ENCODE measurements at places on chromosomes 7 and 10.
A peak's percentile ranks its signal among the peaks of the same experiment; 100 is the strongest.

DNA sequence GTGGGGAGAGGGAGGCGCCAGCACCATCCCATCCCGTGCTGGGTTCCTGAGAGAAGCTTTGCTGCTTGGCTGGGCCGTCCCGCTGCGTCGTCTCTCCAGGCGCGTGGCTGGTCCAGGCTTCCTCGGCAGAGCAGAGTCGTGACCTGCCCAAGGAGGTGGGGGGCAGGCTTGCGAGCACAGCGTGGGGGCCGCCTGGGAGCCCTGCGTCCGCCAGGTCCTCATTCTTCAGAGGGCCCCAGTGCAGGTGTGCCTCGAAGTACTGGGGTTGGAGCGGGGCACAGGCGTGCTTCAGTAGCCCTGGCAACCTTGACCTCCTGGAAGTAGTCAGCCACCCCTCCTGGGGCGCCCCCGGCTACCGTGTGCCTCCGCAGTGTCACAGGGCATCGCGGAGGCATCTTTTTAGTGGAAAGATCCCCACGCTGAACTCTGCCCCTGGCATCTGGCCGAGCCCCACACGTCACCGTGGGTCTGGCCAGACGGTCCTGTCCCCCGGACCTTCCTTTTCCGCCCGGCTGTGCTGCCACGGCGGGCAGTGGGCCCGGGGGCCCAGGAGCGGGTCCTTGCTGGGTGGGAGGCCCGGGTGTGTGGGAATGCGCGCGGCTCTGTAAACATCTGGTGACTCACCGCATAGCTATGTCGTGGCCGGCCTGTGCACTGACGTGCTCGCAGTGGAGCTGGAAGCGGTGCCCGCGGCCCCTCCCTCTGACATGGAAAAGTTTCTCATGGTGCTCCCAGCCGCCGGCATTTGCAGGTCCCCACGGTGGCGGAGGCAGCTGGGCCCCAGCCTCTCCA lies 6.4 kb downstream of the MAFK start:
- no peak for DNase-seq

DNA sequence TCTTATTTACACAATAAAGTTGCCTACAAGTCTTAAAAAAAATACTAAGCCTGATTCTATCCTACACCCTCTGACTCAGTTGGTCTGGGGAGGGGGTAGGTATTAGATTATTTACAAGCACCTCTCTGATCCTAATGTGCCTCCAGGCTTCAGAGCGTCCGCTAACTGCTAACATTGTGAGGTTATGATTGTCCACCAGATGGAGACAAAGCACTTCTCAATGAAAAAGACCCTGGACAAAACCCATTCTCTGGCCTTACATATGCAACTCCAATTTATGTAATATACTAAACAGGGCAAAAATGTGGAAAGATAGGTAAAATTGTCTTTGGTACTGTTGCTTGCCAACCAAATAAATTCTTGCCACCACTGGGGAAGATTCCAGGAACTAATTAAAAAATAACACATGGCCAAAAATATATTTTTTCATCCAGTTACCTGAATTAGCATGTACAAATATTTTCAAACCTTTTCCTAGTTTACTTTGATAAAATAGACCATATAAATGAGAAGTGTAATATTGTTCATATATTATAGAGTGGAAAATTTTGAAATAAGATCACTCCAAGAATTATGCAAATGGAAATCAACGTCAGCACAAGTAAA lies 92.4 kb downstream of the KIF20B start:
- DNase-seq, result peak; percentile 40

GRCh38 chr7:141652691-141653090 lies 49.3 kb downstream of the DENND11 start:
- no peak for DNase-seq

GRCh38 chr10:48506147-48506917 lies 98.5 kb downstream of the ARHGAP22 start:
- no peak for DNase-seq

DNA sequence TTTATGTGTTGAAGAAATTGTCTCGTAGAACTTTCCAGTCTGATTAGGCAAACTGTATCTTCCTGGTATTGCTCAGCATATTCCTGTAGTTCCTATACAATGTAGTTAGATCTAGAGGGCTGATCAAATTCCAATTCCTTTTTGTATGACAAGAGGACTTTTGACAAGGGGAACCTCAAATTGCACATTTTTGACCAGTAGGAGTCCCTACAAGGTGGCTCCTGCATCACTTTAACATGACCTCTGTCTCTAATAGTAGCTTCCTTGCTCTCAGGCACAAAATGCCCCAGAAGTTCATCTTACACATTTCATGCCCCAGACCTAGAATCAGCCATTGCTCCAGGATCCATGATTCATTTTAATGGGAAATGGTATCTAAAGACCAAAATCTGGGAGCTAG lies 18.7 kb downstream of the HERPUD2 start:
- no peak for DNase-seq

GRCh38 chr7:67625257-67625737 lies 628.7 kb downstream of the TYW1 start:
- DNase-seq, result peak; percentile 3

- DNase-seq, result no peak
These were observed 55.5 kb upstream of the LHFPL3 start for GRCh38 chr7:104272767-104273384.

DNA sequence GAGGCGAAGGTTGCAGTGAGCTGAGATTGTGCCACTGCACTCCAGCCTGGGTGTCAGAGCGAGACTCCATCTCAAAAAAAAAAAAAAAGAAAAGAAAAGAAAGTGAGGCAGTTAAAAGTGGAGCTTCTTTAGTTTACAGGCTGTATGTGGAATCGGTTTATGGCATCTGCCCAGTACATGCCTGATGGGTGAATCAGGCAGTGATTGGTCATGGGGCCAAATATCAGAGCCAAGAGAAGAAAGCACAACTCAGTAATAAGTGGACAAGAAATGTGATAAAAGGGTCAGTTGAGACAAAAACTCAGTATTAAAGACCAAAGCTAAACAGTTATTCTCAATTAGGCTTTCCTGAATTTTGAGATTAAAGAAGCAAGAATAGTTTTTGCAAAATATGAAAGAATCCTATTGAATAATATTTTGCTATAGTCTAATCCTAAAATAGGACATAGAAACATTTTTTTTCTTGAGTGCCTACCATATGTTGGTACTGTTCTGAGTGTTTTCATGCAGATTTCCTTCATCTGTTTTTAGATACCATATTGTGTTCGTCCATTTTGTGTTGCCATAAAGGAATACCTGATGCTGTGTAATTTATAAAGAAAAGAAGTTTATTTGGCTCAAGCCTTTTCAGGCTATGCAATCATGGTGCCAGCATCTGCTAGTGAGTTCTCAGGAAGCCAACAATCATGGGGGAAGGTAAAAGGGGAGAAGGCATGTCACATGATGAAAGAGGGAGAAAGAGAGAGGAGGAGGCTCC lies 14.4 kb downstream of the CDC14C start:
- no peak for DNase-seq

DNA sequence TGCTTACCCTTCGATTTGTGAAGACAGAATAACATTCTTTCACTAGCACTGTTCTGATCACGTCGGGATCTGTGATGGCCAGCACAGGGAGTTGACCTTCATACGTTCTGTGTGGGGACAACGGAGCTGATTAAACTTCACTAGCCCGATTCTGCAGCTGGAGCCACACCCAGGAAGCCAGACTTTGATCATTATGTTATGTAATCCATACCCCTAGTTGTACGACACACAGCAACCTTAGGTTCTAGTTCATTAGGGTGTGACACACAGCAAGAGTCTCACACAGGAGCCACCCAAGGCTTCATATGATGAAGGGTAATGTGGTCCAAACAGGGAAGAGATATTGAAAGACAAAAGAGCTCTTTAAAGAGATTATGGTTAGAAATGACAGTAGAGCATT lies 7.2 kb downstream of the CYP3A5 start:
- DNase-seq, result no peak

GRCh38 chr10:113965077-113965476 lies 78.6 kb upstream of the ADRB1 start:
- no peak for DNase-seq

GRCh38 chr7:15600298-15600697 lies 38.5 kb upstream of the AGMO start:
- no peak for DNase-seq

GRCh38 chr10:80739963-80740715 lies 202.4 kb downstream of the SH2D4B start:
- no peak for DNase-seq

DNA sequence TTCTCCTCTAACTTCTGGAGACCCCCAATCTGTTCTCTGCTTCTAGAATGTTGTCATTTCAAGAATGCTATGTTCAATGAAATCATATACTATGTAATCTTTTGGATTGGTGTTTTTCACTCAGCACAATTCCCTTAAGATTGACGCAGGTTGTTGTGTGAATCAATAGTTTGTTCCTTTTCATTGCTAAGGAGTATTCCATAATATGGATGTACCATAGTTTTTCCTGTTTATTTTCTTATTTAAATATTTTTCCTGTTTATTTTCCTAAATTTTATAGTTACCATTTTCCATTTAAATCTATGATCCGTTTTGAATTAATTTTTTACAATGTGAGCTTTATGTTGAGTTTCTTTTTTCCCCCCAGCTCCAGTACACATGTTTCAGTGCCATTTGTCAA lies 604.5 kb downstream of the SUGCT start:
- no peak for DNase-seq

- DNase-seq, result no peak
These were observed 60.9 kb downstream of the ST7 start for GRCh38 chr7:117014099-117014656.

DNA sequence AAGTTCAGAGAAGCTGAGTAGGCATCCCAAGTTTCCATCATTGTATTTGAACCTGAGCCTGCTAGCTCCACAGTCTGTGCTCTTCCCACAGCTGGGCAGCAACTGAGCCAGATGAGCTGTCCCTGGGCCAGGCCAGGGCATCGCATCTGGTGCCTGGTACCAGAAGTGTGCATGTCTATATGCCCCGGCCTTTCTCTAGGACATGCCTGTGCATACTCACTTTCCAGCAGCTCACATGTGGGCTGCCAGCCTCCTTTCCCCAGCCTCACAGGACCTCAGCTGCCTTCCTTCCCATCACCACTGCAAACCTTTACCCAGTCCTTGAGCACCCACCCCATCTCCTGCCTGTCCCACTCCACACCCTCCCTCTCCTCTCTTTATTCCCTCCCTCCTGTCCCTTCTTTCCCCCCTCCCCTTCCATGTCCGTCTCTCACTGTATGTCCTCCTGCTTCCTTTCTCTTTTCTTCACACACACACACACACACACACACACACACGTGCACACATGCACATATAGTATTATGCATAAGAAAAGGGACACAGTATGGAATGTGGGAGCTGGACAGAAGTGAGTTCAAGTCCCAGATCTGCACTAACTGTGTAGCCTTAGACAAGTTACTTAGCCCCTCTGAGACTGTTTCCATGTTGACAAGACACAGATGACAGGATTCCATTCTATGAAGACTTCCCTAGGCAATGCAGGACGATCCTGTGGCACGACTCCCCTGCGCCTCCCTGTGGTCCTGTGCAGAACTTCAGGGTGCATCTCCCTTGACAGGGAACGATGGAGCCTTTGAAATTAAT lies 10.9 kb downstream of the CDHR1 start:
- peak; percentile 63 for DNase-seq

DNA sequence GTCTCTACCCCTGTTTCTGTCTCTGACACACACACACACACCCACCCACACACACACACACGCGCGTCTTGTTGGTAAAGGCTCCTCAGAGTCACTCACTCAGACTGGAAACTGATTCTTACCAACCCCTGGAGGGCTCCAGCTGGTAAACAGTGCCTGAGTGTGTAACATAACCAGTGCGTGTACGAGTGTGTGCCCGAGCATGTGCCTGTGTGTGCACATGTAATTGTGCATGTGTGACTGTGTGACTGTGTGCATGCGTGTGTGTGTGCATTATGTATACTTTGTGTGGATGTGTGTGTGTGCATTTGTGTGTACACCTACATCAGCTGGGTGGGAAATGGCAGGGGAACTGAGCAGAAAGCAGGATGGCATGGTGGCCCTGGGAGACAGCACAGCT lies 317.1 kb downstream of the WDR37 start:
- DNase-seq, result no peak

DNA sequence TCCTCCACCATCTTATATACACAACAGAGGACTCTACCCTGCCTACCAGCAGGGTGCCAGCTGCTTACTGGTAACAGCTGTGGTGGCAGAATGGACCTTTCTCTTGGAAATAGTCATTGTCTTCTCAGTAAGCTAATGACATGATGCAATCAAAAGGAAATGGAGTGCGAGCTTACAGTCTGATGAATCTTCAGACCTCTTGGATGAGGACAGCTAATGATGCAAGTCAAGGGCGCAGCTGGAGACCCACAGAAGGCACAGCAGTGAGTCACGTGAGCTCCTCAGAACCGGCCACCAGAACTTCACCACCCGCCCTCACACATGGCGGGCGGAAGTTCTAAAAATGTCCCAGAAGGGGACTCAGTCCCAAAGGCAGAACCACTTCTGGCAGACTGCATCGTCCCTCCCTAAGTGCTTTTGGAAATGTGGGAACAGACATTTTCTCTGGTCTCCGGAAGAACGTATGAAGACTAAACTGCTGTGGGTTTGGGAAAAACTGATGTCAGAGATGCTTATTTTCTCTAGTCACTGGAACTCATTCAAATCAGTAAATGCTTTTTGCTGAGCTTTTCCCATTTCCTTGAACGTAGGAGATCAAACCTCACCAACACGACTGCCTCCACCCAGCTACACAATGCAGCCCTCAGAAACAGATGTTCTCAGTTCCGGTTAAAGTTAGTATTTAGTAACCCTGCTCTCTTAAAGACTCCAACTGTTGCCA lies 96.4 kb downstream of the FAS start:
- DNase-seq, result peak; percentile 18

- no peak for DNase-seq
These were observed 72.2 kb downstream of the MAPK8 start for GRCh38 chr10:48378675-48379074.

All from stimulated activated CD4-positive, alpha-beta T cell treated with anti-CD3 and anti-CD28 coated beads, Interleukin-4, amount 100 ng/mL, for 24 hours (primary cell).